NCI-H1436 (cell line): ENCODE measurements at places on chromosomes 11 and 22.

DNA sequence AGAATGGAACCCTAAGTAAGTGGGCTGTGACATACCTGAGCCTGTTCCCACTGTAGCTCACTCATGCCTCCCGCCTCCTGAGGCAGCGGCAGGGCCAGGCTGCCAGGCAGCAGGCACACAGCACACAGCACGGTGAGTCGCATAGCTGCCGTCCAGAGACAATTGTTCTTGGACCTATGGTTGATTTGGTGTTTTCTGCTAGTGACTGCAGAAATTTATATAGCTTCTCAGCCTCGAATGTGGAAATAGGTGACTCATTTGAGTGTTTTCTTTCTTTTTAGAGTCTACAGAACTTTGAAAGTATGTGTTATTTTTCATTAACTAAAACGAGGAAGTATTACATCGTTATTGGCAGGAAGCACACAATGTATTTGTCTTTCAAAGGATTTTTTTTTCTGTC lies at the start of gene MMP7:
Gene MMP7, minus strand, starts transcription at position 190 of the 400 bp plus-strand sequence. Its CDS starts 47 bp downstream, at position 143.
- no peak for DNase-seq

- peak; percentile 47 for DNase-seq
Observed at GRCh38 chr11:46247659-46248058, 29.8 kb upstream of the CREB3L1 start.

DNA sequence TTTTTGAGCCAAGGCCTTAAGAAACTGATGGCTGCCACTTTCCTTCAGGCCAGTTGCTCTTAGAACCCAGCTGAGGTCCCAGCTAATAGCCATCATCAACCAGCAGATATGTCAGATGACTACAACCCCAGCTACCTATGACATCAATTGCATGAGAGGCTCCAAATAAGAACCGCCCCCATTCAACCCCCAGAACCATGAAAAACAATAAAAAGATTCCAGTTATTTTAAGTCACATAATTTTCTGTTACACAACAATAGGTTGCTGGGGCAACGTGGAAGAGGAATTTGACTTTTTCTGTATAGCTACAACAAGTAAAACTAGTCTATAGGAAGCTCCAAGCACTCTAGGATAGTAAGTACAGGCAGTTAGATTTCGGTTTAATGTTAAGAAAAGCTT lies 216.3 kb upstream of the MTNR1B start:
- DNase-seq = no peak

GRCh38 chr11:39361557-39361956 lies 2097.9 kb downstream of the LRRC4C start:
- no peak for DNase-seq

DNA sequence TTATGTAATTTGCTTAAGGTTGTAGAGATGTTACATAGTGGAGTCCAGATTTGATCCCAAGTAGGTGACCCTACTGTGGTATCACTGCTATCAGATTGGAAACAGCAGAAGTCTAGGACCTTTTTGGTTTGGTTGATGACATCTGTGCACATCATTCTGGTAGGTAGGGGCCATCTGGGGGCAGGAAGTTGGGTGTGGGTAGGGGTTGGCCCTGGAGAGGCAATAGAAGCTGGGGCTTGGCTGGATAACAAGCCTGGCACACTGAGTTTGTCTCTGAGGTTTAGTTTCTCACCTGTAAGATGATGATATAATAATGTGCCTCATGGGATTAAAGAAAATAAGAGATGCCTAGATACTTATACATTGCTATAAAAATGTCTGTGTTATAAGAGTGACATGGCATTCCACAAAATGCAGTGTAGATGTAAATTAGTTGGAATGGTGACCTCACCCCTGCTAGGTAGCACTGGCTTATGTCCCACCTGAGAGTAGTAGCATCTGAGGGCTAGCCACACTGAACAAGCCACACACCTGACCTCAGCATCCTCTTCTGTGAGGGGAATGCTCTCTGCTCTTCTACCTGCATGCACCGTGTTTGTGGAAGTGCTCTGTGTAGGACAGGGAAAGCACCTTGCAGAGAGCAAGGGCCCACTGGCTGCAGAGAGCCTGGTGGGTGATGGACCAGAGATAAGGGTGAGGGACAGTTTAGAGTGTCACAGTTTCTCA lies 36.9 kb downstream of the PTPRJ start:
- DNase-seq = no peak

DNA sequence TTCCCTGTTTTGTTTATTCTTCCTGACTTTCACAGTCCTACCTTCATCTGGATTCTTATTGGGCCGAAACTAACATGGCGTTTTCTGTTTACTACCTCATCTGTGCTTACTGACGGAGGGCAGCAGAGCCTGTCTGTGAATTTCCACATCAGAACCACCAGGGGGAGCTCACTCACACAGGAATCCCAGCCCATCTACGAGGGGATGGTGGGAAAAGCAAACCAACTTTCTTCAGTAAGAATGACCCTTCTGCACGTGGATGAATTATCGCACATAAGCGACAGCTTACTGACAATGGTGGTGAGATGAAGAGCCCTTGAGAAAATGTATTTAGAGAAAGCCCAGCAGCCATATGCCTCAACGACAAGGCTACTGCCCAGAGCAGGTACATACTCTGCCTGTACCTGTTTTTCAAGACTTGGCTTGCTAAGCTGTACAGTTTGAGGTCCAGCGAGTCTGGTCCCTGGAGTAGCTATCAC lies 42.5 kb downstream of the LARGE2 start:
- peak; percentile 64 for DNase-seq

DNA sequence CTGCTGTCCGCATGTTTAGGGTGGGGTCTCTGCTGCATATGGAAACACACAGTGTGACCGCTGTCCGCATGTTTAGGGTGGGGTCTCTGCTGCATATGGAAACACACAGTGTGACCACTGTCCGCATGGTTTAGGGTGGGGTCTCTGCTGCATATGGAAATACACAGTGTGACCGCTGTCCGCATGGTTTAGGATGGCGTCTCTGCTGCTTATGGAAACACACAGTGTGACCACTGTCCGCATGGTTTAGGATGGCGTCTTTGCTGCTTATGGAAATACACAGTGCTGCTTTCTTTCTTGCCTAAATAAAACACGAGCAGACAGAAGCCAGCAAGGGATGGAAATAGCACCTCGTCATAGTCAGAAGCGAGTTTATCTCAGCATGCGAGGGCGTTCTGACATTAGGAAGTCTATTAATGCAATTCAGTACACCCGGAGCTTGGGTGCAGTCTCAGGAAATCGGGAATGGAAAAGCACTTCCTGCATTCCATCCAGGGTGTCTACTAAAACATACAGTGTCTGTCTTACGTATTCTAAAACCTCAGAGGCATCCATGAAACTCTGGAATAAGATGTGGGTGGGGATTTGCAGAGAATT lies 32.6 kb upstream of the TOLLIP start:
- DNase-seq = no peak

DNA sequence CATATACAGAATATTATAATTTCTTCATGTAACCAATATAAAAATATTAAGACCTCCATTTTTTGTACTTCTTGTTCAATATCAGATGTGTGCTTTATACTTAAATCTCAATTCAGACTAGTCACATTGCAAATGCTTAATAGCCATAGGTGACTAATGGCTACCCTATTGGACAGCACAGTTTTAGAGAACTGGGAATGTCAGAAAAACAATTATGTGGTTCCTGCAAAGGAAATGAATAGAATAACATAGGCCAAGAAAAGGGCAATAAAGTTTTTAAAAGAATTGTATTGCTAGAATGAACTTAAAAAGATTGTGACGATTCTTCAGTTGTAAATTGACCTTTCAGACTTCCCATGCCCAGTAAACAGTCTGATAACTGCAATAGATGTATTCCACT lies 843.0 kb downstream of the METTL15 start:
- no peak for DNase-seq

DNA sequence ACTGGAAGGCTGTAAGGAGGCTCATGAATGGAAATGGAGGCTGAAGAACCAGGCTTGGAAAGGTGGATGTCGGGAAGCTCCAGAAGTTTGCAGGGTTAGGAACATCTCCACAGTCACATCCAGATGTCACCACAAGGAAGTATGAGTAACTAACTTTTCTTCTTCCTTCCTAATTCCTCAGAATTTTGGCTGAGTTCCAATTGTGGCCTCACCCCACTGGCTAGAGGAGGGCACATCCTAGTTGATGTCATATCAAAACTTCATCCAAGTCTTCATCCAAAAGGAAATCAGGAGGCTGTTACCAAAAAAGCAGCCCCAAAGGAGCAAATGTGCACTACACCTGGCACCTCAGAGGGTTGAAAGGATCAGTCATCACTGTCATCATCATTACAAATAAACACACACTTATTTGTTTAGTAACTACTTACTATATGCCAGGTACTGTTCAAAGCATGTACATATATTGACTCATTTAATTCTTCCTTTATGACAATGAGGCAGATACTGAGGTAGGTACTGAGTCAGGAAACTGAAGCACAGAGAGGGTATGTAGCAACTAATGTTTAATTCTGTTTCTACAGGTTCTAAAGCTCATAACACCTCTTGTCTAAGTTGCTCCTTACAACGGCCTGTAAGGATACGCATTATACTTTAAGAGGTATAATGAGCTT lies 7.3 kb upstream of the PTPN5 start:
- no peak for DNase-seq

DNA sequence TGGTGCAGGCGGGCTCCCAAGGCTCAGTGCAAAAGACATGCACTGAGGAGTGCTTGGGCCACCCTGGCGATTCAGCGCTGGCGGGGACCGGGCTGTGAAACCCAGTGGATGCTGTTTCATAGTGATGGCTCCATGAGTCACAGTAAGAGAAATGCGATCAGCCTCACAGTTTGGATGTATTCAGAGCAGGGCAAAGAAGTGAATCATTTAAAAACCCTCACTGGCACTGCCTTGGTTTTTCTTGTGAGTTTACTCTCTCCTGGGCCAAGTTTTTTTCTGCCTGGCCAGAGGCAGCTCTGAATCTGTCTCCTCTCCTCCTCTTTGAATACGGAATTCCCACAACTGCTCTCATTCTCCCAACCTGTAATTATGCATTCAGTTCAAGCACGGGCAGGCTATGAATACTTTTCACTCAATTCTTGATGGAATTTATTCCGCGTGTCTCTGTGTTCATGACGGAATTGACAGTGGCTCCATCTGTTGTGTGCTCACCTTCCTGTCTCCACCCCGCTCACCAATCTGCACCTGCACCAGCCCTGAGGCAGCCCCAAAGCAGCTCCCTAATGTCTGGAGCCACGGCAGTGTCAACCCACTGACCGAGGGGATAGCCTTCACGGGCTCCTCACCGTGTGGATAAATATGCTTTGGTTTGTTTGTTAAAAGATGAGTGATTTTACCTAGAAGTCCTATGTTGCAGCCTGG lies 14.9 kb downstream of the ADAMTS8 start:
- no peak for DNase-seq

GRCh38 chr11:79170321-79170720 lies 270.5 kb downstream of the TENM4 start:
- no peak for DNase-seq

GRCh38 chr11:1852877-1853276 lies at the start of gene LSP1:
LSP1 (plus strand) TSS chr11:1853084; CDS start chr11:1853145, 61 bp downstream.
- no peak for DNase-seq

GRCh38 chr11:131884461-131885073 lies 514.2 kb downstream of the NTM start:
- no peak for DNase-seq

DNA sequence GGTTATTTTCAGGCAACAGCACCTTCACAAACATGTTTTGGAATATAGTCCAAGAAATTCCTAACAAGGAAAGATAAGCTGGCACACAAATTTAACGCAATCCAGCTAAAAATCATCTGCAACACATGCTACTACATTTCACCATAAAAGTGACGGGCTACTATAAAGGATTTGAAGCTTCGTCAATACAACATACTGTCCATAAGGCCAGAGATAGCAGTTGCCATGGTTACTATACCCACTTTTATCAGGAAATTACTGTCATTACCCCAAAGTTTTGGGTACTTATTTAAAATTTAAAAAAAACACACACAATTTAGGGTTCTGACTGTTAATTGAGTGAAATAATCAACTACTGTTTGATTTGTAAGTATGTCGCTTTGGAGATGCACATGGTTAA lies 6.9 kb downstream of the PHF21A start:
- no peak for DNase-seq

DNA sequence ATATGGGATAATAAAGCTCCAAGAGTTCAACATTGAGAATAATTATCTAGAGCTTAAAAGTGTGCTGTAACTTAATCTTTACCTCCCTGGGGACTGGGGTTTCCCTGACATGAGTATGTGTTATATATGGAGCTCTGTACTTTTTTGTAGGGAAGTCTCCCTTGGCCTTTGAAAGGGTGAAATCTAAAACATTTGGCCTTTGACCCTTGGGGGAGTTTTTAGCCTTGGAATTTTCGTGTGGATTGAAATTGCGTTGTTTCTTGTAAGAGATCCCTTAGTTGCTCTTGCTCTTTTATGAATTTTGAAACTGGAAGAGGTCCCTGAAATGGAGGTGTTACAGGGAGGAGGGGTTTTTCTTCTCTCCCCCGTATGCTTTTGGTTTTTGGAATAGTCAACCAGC lies 450.0 kb downstream of the NELL1 start:
- DNase-seq = no peak

GRCh38 chr22:44567846-44568493 lies 69.9 kb upstream of the RTL6 start:
- no peak for DNase-seq

GRCh38 chr11:13098063-13098462 lies 88.9 kb downstream of the RASSF10 start:
- peak; percentile 79 for DNase-seq

DNA sequence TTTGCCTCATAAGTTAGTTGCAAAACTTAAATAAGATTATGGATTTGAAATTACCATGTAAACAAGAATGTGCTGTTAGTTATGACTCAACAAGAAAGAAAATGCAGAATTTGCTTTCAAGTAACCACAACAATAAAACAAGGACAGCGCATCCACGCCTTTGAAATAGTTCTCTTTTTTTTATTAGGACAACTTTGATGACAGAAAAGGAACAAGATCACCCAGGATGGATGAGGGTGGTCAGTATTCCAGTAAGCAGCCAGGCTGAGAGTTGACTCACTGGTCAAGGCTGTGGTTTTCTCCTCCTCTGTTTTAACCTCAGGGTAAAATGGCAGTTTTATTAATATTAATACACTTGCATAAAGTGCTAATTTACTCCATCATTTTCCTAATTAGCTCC lies 544.4 kb downstream of the OPCML start:
- DNase-seq = no peak

GRCh38 chr11:23674866-23675265 lies 814.6 kb upstream of the CCDC179 start:
- DNase-seq = no peak

DNA sequence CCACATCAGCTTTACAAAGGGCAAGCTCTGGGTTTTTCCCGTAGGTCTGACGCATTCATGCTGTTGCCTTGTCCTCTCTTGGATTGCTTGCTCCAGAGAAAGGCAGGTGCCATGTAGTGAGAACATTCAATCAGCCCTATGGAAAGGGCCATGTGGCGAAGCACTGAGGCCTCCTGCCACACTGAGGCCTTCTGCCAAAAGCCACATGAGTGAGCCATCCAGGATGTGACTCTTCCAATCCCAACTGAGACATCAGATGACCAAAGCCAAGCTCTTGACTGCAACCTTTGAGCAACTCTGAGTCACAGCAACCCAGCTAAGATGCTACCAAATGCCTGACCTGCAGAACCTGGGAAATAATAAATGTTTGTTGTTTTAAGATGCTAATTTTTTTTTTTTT lies 9.0 kb upstream of the PANX3 start:
- no peak for DNase-seq
